ENCODE measurements at places on chromosomes 3 and 15.

- no peak for DNase-seq
Observed at GRCh38 chr15:65512189-65512588, 5.3 kb downstream of the DPP8 start.

DNA sequence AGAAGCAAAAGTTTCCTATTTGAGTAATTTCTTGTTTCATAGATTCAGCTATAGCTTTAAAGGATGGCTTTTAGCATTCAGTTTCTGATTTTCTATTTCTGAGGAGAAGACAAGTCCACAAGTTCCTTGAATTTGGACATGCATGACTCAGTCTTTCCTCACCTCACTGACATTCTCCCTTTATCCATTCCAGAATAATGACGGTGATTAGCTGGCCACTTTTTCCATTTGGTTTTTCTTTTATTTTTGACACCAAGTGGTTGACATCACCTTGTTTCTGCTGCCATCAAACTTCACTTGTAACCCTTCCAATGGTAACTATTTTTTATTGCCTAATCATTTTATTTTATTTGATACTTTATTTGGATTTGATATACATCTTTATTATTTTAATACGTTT lies 404.4 kb upstream of the KCNMB2 start:
- no peak for DNase-seq

- DNase-seq, result no peak
Observed at GRCh38 chr3:175726228-175726627, 867.1 kb downstream of the NAALADL2 start.

DNA sequence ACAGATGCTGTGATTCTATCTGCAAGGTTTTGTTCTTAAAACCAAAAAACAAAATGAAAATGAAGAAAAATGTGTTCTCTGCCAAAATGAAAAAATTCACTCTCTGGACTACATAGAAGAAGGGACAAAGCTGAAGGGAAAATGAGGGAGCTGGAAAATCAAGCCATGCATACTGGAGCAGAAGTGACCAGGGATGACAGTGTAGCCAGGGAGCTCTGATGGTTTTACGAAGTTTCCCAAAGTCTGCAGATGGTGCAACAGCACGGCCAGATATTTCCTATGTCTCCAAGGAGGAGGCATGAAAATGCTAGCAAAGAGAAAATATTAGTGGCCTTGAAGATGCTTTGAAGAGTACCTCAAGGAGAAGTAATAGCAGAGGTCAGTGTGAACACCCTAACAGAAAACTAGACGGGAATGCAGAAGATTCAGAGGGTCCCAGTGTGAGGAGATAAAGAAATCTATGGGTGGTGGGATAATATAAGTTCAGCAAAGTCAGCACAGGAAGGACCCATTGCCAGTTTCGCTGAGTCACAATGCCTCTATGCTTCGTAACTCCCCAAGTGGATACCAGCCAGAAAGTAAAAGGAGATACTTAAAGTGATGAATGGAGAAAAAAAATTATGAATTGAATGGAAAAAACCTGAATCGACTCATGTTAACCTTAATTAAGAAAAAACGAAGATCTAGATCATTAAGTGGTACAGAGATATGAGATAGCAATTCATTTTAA lies 39.0 kb upstream of the POMGNT2 start:
- DNase-seq, result no peak

- no peak for DNase-seq
Observed at GRCh38 chr15:76341366-76342057, 4.9 kb downstream of the ISL2 start.

GRCh38 chr15:79169526-79170133 lies 79.0 kb upstream of the RASGRF1 start:
- DNase-seq, result no peak

GRCh38 chr15:83848315-83849050 lies 194.6 kb downstream of the ADAMTSL3 start:
- DNase-seq, result no peak

DNA sequence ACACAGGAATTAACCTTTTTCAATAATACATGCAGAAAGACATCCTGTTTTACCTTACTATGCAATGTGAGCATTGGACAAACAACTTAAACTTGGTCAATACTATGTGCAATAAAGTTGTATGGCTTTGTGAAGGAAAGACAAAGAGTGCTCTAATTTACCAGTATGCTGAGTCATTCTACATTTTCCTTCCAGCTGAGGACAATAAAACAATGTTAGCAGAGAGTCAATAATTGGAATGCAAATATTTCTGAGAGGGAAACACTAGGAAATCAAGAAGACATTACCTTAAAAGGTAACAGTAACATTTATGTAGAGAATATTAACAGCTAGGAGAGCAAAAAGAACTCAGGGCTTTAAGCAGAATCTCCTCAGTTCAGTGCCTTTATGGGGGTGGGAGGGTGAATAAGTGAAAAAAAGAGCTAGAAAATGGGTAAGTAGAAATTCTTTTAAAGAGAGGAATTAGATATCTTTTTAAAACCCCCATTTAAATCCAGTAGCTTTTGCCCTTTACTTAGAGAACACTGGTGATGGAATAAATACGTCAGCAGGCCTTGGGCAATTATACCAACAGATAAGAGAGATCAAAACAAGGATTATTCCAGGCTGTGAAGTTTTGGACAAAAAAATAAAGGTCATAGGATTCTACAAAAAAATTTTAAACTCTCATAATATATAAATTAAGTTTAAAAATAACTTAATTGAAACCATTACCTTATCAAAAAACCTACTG lies 11.6 kb upstream of the HGD start:
- DNase-seq, result no peak

DNA sequence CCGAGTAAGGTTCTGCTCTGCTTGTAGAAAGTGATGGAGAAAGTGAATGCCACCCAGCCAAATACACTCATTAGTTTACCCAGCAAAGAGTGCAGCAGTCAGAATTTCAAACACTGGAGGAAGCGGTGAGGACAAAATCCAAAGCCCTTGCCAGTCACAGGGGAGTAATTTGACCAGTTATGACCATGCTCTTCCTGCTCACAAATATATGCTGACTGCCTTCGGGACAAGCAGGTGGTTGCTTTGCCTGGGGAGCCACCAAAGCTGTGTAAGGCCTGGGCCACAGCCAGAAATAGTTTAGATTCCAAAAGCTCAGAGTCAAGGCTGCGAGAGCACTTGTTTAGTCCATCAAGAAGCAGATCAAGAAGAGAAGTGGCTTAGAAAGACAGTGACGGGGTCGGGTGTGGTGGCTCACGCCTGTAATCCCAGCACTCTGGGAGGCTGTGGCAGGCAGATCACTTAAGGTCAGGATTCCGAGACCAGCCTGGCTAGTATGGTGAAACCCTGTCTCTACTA lies 51.0 kb upstream of the ATP13A3 start:
- no peak for DNase-seq

GRCh38 chr3:42349765-42350594 lies 60.4 kb downstream of the LYZL4 start:
- DNase-seq, result no peak

DNA sequence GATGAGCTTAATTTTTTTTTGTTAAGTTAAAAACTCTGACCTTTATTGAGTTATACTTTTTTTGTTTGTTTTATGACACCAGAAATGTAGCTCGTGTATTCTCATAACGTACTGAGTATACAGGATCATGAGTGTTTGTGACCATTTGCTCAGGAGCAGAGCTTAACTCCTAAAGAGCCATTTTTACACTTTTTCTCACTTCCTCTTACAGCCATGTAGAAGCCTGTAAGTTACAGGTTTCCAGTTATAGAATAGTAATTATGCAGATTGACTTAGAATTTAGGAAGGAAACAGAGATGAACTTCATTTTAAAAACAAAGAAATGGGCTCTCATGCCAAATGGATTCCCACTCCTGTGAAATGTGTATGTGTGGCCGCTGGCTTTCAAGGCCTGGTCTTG lies 151.7 kb downstream of the MCTP2 start:
- no peak for DNase-seq

DNA sequence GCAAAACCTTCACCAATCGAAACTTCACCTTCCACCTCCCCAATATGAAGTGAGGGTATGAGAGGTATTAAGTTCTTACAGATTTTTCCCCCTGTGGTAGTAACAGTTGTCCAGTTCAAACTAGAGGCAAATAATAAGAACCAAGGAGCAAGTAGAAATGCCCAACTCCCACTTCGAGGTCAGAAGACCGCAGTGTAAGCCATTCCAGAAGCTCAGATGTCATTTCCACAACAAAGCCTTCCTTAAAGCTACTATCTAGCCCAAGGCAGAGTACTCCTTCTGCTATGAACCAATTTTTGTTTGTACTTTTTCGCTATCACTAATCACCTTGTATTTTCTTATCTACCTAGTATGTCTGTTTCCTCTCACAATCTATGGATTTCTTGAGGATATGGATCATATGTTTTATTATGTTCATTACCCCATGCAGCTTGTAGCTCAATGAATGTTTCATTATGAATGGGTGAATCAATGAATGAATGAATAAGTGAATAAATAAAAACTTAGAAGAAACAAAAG lies 235.7 kb upstream of the KCNMB2 start:
- no peak for DNase-seq

- DNase-seq, result no peak
Observed at GRCh38 chr3:105466495-105467404, 100.0 kb downstream of the ALCAM start.
